ENCODE measurements at places on chromosomes 2 and 18.
A peak's percentile ranks its signal among the peaks of the same experiment; 100 is the strongest.

GRCh38 chr2:175181104-175181876, at the start of gene ATP5MC3:
Gene ATP5MC3, minus strand, starts transcription at chr2:175181710. Its CDS starts 317 bp downstream, at chr2:175181393.
- DNase-seq: peak; percentile 81

DNA sequence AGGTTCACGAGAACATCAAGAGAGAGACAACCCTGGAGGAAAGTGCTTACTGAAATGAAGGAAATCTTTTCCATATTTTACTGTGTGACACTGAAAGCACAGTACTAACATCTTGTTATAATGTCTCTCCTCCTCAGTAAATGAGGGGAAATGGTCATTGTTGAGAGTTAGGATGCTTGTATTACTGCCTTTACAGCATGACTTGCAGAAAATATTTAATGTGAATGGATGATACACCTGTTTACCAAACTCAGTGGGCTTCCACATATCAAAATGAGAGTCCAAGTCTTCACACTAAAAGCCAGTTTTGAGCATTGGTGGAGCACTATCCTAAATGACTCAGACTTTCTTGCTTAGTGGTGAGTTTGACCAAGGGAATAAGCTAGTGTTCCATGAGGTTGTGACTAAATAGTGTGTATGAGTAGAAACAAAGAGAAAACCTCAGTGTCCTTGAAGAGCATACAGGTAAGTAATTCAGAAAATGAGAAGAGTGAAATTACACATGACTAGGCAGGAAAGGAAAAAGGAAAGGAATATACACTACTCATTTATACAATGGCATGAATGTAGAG, 930.7 kb upstream of the CELF4 start:
- DNase-seq: no peak

- DNase-seq: no peak
Observed at GRCh38 chr18:34189656-34190435, 34.9 kb downstream of the NOL4 start.

GRCh38 chr2:40386177-40386576, 65.7 kb downstream of the SLC8A1 start:
- DNase-seq: no peak

DNA sequence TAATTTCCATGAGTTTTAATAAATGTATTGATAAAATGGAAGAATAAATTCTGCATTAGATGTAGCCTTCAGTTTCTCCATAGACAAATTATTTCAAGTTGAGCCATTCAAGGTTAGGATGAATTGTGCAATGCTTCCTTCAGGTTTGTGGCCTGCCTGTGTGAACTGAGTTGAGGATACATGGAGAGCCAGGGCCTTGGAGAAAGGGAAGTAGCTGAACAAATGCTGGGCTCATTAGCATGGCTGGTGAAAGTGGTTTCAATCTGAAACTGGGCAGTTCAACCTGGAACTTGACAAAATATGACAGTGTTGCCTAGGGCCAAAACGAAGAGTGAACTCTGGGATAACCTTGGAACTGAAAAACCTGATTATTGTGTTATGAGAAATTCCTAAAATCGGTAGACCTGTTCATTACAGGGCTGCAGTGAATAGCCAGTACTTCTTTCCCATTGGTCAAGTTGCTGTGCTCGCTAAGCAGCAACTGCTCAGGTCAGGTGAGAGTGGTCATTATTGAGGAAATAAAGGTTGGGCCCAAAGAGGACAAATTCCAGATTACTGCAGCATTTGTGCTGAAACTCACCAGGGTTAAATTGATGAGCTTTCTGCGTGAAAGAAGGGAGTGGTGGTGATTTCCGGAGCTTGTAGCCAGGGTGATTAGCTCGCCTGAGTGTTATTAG, 12.7 kb downstream of the INPP1 start:
- DNase-seq: no peak

DNA sequence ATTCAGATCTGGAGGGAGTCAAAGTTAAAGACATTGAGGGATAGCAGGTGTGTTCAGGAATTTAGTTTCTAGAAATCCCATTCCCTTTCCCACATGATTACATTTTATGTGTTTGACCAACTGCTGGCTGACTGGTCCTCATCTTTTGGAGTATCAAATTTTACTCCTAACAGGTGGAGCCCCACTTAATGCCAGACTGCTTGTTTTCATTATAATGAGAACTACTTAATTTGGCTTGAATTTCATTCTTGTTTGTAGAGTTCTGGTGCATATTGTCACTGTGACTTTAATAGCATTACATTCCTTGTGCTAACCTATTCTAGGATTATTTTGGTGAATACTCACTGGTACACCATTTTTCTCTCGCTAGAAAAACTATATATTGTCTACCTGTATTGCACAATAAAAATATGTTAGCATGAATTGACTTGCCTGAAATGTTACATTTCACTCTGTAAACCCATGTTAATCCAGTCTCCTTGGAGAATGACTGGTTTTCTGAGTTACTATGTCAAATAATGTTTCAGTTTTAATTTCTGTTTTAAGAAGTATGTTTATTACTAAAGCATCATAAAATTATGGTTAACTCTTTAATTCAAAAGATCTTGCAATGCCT, 98.2 kb downstream of the TANC1 start:
- DNase-seq: no peak

- no peak for DNase-seq
Observed at GRCh38 chr2:178074123-178075005, 1.8 kb upstream of the PDE11A start.

DNA sequence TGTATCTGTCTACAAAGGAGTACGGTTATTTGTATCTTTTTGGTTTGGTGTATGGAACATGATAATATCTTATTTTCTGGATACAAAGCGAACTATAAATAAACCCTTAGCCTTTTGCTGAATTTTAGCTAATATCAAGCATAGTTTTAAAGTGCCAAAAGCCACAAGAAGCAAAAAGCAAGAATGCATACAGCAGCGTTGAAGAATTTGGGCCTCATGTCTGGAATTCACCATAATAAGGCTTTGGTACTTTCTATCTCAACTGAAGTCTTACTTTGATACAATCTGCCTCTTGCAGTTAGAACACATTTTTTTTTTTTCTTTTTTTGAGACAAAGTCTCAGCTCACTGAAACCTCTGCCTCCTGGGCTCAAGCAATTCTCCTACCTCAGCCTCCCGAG, 151.5 kb downstream of the ERBB4 start:
- DNase-seq: no peak

- DNase-seq: no peak
Observed at GRCh38 chr2:142825861-142826260, 51.6 kb upstream of the KYNU start.

- DNase-seq: no peak
Observed at GRCh38 chr2:9287400-9288045, 80.9 kb downstream of the ASAP2 start.

DNA sequence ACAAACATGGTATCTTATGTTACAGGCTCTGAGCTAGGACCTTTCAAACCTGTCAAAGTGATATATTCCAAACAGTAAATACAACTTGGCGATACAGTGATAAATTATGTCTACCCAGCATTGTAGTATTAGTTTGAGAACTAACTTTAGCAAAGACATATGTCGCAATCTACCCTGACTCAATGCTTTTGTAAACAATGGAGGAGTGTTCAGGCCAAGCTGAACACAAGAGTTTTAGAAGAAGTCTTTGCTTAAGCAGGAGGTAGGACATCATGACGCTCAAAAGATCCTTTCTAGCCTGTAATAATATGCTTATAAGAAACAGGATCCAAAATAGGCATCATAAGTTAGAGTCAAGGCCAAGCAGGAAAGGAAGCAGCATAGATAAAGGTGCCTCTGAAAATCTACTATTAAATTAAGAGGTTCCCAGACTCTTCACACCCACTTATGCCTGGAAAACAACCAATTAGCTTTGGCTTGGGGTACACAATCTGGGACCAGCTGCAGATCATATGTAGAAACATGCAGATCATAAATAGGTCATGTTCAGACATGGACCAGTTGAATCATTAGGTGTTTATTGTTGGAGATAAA, 132.5 kb downstream of the CSRNP3 start:
- no peak for DNase-seq

DNA sequence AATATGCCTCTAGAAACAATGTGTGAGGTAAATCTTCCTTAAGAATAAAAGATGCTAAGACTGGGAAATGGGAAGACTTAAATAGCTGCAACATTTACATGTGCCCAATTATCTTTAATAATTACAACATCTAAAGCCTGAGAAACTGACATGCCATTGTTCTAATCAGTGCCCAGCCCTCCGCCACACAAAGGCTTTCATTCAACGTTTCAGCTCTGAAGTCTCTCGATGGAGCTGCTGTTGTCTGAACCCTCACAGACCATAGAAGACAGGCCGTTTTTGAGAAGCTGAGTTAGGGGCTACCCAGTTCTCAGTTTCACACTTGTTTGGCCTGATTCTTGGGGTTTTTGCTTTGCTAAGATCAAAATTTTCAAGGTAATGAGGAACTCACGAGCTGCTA, 315.4 kb upstream of the CHST9 start:
- DNase-seq: no peak

- DNase-seq: no peak
Observed at GRCh38 chr2:102418421-102418961, 4.5 kb upstream of the IL18RAP start.

DNA sequence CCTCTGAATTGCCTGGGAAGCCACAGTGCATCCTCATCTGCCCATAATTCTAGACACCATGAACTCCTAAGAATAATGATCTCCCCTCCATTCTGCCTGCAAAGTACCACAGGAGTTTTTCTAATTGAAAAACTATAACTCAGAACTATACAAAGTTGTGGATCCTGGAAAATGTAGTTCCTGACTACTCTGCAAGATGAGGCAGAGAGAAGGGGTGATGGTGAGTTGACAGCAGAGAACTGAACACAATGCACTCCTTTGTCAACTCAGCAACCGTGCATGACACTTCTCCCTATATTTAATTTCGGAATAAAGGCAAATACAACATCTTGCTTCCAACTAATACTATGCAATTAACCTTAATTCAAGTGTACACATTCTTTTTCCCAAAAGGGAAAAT, 471.1 kb upstream of the FAM98A start:
- DNase-seq: no peak

- no peak for DNase-seq
Observed at GRCh38 chr2:10004836-10005235, 38.5 kb upstream of the KLF11 start.

- DNase-seq: no peak
Observed at GRCh38 chr2:106953236-106953635, 67.3 kb upstream of the ST6GAL2 start.

DNA sequence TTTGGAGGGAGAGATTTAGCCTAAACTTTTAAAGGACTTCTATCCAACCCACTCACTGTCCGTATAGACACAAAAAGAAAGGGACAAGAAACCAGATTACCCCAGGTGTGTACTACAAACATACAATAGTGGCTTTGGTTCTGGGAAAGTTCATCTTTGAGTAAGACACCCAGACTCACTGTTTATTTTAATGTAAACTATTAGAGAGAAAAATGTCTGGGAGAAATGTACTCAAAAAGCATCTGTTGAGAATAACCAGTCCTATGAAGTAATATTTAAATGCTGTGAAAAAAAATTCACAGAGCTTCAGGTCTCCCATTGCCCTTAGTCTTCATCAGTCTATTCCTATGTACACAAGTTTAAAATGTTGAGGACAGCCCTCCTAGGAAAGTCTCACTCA, 107.5 kb downstream of the SLC8A1 start:
- no peak for DNase-seq

- no peak for DNase-seq
Observed at GRCh38 chr2:233005096-233005495, 8.0 kb downstream of the NGEF start.

DNA sequence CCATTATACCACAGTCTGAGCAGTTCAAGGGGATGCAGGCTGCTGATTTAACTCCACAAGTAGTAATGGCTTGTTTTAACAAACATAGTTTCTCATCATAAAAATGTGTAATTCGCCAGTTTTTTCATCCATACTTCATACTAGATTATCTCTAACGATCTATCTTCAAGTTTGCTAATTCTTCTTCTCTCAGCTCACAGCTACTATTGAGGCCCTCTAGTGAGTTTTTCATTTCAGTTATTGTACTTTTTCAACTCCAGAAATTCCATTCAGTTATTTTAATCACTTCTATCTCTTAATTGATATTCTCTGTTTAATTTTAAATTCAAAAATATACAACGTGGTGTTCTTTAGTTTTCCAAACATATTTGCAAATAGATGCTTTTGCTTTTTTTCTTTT, 20.1 kb upstream of the TMEM87B start:
- DNase-seq: no peak

- no peak for DNase-seq
Observed at GRCh38 chr2:115327061-115327460, 884.6 kb downstream of the DPP10 start.

DNA sequence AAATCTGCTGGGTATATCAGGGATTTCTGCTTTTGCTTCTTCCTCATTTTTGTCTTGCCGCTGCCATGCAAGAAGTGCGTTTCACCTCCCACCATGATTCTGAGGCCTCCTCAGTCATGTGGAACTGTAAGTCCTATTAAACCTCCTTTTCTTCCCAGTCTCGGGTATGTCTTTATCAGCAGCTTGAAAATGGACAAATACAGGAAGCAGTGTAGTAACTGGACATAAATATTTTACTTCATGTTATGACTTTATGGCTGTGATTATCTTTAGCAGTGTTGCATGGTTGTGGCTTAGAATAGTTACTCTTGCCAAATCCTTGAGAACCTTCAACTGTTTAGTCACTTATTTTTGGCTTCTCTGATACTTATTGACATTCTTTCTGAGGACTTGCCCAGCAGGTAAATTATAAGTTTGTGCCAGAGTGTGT, 66.2 kb upstream of the DLX2 start:
- no peak for DNase-seq

- DNase-seq: no peak
Observed at GRCh38 chr2:48109491-48110204, 203.3 kb upstream of the FBXO11 start.

GRCh38 chr2:63853527-63854310, 12.0 kb downstream of the UGP2 start:
- DNase-seq: no peak

DNA sequence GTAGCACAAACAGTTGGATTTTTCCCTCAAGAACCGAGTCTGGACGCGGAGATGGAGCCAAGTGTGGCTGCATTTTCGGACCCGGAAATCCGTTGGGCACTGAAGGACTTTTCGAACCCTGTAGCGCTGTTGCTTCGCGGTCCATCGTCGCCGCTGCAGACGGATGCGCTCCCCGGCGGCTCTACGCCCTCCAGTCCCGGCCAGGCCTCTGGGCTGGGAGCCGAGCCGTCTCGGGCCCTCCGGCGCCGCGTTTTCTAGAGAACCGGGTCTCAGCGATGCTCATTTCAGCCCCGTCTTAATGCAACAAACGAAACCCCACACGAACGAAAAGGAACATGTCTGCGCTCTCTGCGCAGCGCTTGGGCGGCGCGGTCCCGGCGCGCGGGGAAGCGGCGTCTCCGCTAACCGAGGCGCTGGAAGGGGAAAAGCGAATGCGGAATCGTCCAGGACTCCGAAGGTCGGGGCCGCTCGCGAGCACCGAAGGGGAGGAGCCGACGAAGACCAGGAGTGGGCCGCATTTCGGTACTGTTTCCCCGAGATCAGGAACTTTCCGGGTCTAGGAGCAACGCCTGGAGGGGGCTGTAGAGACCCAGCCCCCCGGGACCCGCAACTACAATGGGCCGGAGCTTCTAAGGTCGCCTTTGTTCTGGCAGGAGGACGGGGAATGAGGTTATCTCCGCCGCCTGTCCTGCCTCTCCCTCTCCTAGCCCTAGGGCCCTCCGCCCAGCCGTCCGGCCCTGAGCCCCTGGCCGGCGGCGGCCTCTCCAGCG, 3.2 kb downstream of the EMX1 start:
- DNase-seq: no peak

- no peak for DNase-seq
Observed at GRCh38 chr2:8138525-8138922, 543.3 kb upstream of the ID2 start.

Data from neuronal stem cell (in vitro differentiated cells).